ENCODE measurements at places on chromosomes 2 and 18.

DNA sequence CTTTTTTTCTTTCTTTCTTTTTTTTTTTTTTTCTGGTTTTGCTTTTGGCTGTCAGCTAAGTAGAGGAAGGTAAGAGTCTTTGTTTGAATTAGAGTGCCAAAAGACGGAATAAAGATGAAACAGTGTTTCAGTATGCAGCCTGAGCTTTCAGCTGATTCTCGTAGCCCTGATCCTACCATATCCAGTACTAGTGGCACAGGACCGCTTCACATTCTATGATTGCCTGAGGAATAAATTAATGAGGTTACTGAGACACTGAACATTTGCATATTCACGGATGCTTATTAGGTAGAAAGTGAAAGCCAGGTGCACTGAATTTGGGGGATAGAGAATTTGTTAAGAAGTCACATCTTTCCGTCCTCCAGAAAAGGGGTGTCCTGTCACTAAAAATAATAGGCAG is 421.5 kb upstream of the POU3F3 start:
- DNase-seq: no peak

GRCh38 chr2:24404491-24404921 is 44.2 kb upstream of the ITSN2 start:
- DNase-seq: no peak

GRCh38 chr2:125959047-125959446 is 696.9 kb upstream of the GYPC start:
- DNase-seq: no peak

GRCh38 chr2:74227646-74228045 is 29.2 kb downstream of the MTHFD2 start:
- no peak for DNase-seq

DNA sequence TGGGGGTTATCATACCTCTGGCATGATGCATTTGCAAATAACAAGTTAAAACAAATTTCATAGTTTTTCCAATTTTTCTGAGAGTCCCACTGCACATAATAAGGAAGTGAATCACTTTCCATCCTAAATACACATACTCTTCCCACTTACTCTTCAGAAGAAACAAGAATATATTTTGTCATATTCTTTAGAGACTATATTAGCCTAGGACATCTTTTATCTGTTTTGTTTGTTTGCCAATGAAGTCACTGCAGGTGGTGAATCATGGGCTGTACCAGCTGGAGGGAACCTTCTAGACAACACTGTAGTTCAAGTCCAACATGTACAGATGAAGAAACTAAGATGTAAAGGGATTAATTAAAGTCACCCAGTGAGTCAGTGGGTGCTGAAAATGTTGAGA is 116.8 kb downstream of the XIRP2 start:
- DNase-seq: no peak

- no peak for DNase-seq
These were observed 144.5 kb downstream of the RAD51AP2 start for GRCh38 chr2:17373741-17374140.

DNA sequence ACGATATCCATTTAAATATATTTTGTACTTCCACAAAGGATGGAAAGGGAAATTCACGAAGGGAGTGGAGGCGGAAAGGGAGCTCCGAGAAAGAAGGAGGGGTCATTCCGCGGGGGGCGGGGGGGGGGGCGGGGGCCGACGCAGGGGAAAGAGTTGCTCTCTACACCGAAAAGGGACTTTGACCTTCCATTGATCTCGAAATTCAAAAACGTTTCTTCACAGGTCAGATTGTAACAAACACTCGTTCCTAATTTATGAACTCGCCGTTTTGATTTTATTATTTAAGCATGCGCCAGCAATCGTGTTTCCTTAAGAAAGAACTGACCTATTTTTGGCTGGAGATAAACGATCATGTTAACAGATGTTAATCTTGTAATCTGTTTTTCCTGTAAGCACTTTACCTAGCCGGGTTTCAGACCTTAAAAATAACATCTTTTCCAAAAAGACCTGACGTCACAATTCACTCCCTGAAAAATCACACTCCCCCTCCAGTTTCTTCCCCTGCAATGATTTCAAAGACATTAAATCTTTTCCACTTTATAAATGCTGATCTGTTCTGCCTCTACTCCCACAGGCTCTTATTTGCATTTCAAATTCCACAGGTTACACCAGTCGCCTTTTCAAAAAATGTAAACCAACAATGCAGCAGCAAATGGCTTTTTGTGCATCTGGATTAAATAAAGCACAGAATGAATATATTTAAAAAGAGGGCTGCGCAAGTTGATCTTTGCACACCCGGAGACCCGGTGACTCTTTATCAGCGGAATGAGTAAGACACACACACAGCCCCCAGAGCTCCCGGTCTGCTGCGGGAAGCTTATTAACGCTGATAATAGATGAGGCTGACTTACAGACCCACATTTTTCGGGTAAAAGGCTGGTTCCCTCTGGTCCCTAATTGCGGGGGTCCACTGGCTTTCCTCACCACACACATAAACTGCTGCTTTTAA is 1.6 kb downstream of the ZNF516 start:
- DNase-seq: no peak

GRCh38 chr18:32280188-32280783 is 90.4 kb downstream of the MEP1B start:
- DNase-seq: no peak

GRCh38 chr2:205665791-205666190 is 16.5 kb upstream of the NRP2 start:
- no peak for DNase-seq

- no peak for DNase-seq
These were observed 33.1 kb upstream of the YPEL5 start for GRCh38 chr2:30113617-30114293.

DNA sequence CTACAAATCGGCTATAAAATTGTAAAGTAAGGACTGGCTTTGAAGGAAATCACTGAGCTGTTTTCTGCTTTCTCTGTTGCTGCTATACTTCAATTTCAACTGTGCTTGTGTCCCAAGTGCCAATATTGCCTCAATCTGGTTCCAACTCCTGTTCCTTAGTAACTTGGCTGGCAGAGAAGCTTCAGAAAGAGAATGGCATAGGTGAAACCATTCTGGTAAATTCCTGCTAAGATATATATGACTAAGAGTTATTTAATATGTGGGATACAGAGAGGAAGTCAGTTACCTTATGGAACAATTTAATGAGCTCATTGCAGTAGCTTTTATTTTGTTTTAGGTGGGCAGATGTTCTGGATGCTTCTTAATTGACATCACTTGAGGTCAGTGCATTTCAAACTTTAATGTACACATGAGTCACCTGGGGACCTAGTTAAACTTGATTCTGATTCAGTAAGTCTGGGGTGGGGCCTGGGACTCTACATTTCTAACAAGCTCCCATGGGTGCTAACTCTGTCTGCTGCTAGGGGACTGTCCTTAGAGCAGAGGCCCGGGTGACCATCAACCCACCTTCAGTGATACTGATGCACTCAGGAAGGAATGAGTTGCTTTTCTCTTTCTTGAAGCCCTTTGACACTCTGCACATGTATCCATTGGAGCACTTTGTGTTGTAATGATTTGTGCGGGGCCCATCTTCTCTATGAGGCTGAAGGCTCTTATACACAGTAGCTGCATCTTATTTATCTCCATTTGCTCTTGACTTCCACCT is 47.6 kb downstream of the LIPG start:
- DNase-seq: no peak

- no peak for DNase-seq
These were observed 422.2 kb downstream of the XIRP2 start for GRCh38 chr2:167310442-167310841.

- DNase-seq: no peak
These were observed 86.5 kb downstream of the ACKR3 start for GRCh38 chr2:236656166-236656565.

Measured in hypothalamus (tissue), 51 donors.